ENCODE measurements at places on chromosomes 2 and 18. TPM values are rescaled to one million over a fixed set of nuclear protein-coding genes. Genes with fewer than 3 reads are reported as not detected.

DNA sequence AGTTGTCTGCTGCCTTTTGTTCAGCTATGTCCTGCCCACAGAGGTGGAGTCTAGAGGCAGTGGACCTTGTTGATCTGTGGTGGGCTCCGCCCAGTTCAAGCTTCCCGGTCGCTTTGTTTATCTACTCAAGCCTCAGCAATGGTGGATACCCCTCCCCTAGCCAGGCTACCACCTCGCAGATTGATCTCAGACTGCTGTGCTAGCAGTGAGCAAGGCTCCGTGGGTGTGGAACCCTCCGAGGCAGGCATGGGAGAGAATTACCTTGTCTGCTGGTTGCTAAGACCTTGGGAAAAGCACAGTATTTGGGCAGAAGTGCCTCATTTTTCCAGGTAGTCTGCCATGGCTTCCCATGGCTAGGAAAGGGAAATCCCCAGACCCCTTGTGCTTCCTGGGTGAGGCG is 146.0 kb downstream of the KCNJ3 start:
- no peak for DNase-seq

DNA sequence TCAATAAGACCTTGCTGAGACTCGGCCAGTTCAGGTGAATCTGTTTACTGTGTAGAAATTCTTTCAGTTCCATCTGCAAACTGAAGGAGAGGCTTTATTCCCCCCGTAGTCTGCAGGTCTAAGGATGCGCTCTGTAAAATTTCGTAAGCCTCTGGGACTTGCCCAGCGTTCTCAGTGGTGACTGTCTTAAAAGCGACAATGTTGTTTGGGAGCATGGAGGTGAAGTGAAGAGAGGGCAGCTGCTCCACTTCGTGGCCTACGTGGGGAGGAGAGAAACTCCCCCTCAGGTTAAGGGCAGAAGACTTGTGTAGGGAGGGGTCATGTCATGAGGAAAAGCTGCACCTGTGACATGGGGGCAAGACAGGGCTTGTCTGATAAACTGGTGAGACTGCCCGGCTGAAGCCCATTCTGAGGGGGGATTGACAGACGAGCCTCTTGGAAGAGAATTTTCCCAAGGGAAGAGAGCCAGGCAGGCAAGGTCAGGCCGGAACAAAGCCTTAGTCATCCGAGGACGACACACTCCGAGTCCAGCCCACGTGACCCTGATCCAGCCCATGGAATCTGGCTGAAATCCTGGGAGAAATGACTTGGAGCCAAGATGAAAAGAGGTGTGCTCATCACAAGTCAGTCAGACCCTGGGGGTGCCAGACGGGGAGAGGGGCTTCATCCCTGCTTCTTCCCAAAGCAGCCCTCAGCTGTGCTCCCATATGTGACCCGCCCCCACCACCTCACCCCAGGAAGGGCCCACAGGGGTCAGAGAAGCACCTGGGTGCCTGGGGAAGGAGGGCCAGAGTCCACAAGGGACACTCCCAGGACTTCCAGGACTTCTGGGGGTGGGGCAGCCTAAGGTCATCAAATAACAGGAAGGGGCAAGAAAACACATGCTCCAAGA is 88.5 kb upstream of the SH3BP4 start:
- peak; percentile 89 for DNase-seq

DNA sequence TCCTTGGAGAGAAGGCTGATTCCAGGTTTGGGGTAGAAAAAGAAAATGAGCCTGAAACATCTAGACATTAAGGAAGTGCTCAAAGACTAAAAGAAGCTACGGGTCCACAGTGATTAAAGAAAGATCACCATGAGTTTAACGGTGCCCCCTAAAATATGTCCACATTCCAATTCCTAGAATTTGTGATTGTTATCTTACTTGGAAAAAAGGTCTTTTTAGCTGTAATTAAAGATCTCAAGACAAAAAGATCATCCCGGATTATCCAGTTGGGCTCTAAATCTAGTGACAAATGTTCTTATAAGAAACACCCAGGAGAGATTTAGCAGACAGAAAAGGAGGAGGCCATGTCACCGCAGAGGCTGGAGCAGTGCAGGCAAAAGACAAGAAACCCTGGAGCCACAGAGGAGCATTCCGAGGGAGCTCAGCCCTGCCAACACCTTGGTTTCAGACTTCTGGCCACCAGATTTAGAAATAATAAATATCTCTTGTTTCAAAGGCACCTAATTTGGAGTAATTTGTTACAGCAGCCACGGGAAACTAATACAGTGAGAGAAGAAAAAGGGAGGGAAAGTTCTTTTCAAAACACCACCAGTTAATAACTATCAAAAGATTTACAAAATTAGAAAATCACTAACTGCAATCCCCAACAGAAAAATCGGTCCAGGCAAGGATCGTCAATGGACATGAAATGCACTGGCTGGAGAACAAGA is 8.5 kb downstream of the UXS1 start:
- no peak for DNase-seq

AP1S3 gene
- total RNA-seq = 8.9 TPM

DNA sequence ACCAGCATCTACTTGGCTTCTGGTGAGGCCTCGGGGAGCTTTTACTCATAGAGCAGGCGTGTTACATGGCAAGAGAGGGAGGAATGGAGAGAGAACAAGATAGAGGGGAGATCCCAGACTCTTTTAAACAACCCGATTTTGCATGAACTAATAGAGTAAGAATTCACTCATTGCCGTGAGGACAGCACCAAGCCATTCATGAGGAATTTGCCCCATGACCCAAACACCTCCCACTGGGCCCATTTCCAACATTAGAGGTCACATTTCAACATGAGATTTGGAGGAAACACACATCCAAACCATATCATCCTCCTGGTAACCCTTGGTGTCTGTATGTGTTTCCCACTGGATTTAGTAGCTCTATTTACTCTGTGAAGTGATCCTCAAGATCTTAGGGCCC is 249.9 kb upstream of the SP5 start:
- peak; percentile 24 for DNase-seq

DNA sequence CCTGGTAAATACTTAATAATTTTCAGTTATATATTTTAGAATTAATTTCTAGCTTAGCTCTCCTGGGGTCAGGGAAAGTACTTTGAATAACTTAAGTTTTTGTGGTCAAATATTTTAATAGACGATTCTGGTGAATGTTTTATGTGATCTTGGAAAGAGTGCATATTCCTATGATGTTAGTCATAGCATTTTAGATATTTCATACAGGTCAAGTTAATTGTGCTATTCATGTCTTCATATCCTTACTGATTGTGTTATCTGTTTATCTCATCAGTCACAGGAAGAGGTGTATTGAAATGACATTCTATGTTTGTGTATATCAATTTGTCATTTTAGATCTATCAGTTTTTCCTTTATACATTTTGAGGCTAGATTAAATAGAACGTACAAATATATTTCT is 576.2 kb downstream of the CPS1 start:
- peak; percentile 57 for DNase-seq

SLC4A3 gene
- total RNA-seq = 11.4 TPM

DNA sequence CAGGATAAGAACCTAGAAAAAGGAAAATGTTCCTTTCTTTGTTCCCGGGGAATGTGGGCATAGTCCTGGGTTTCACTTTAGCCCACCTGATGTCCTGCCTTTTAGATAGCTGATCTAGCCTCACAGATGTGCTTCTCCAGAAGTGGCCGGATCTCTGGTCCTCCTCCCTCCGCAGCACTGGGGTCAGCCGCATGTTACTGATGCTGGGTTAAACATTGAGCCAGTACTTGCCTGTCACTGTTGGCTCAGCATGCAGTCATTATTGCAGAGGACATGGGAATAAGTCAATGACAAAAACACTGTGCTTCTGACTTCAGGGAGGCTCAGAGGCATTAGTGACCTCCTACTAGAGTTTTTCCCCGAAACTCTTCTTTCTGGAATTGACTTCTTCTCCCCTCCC is 27.6 kb downstream of the NCK2 start:
- DNase-seq = no peak

- no peak for DNase-seq
These were observed 194.3 kb upstream of the TWIST2 start for GRCh38 chr2:238653431-238654109.

DNA sequence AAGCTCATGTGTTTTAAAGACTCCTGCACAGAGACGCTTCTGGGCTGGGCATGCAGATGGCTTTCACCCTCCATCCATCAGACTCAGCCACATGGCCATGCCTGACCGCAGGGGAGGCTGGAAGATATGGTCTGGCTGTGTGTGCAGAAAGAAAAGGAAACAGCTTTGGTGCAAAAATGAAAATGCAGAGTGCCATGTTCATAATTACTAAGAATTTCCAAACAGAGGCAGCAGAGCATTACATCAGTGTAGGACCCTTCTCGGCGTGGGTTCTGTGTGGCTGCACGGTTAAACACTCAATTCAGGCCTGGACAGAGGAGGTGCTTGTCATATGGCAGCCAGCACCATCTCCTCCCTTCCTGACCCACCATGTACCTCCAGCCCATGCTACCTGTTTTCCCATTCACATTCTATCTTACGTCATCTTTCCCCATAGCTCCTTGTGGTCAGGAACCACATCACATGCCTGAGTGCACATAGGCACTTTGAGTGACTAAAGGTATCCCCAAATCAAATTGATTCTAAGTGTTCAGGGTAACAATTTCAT is 200.3 kb upstream of the ID2 start:
- DNase-seq = no peak

AQP12A gene
- not detected for total RNA-seq
